ENCODE measurements at places on chromosomes 6 and 20. TPM values are rescaled to one million over a fixed set of nuclear protein-coding genes. Genes with fewer than 3 reads are reported as not detected.

COL11A2 gene
- 1.0 TPM for total RNA-seq

TRIM27 gene
- 54.6 TPM for total RNA-seq

GNAS-AS1 gene
- total RNA-seq: 1.3 TPM

AGER gene
- 23.5 TPM for total RNA-seq

WFDC12 gene
- total RNA-seq: not detected

ENPP4 gene
- 8.8 TPM for total RNA-seq

GRCh38 chr6:30557683-30557981, 537 bp downstream of the PRR3 start:
- H3K27me3 ChIP-seq: no peaks in the 10 kb centered on the region
- peak; percentile 77 for DNase-seq
- peak overlapping the region; percentile 98 for H3K27ac ChIP-seq

DNA sequence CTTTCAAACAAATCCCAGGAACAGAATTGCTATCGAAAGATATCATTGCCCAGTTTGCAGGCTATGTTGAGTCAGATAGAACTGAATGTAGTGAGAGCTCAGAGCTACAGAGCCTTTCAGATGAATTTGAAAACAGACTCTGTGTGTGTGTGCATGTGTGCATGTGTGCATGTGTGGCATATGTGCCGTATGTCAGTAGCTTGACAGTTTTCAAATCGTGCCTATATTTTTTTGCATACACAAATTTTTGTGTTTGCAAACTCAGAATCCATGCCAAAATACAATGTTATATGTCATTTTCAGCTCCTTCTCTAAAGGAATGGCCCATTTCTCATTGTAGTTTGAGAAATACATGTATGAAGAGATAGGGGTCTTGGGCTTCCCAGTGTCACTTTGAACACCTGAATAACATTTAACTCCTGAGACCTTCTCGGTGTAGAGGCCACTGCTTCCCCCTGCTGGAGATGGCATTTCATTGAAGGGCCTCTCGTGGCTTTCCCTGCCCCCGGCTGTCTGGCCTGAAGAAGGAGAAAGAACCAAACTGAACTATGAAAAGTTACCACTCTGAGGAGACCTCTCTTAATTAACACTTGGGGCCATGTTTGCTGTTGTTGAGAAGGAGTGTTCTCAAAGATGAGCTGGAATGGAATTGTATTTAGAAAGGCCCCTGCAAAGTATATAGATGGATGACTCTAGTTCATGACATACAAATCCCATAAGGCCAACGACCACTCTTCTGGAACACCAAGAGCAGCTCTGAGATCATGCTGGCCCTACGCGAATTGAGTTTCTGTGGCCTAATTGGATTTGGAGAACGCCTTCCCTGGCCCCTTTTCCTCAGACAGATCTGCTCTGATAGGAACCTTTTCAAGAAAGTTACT, 58.7 kb downstream of the VAPB start:
- peak; percentile 72 for DNase-seq
- H3K27me3 ChIP-seq: no peaks in the 10 kb centered on the region
- H3K27ac ChIP-seq: no peak overlapping the region

GRCh38 chr20:50481741-50482140, 28.4 kb upstream of the PTPN1 start:
- H3K4me1 ChIP-seq: peaks cover 38% of the 10 kb centered on the region
- H3K27me3 ChIP-seq: no peaks in the 10 kb centered on the region
- no peak for DNase-seq
- no peak overlapping the region for H3K4me3 ChIP-seq
- H3K27ac ChIP-seq: no peak overlapping the region

DNA sequence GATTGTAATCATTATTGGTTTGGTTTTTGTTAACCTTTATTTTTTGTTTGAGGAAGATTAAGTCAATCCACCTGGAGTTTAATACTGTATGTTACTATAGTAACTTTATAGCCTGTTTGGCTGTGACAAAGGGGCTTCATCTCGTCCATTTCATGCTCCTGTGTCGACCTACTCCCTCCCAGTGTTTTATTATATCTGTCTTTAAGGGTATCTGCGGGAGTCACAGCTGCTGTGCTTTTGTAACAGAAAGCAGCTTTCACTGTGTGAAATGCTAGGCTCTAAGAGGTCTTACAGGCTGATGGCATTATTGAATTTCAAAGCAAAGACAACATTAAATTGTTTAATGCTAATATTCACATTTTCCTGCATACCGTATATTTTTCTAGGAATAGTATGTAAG, 698.0 kb upstream of the POU3F2 start:
- H3K27me3 ChIP-seq: no peaks in the 10 kb centered on the region
- DNase-seq: no peak
- H3K27ac ChIP-seq: no peak overlapping the region
- no peaks in the 10 kb centered on the region for H3K4me1 ChIP-seq
- no peak overlapping the region for H3K4me3 ChIP-seq

GRCh38 chr6:111662072-111662793, 56.6 kb upstream of the TRAF3IP2 start:
- peaks cover 3% of the 10 kb centered on the region for H3K4me1 ChIP-seq
- no peak overlapping the region for H3K4me3 ChIP-seq
- H3K27me3 ChIP-seq: no peaks in the 10 kb centered on the region
- peak overlapping the region; percentile 38 for H3K27ac ChIP-seq
- peaks cover 40% of the 10 kb centered on the region for H3K36me3 ChIP-seq

- H3K4me1 ChIP-seq: no peaks in the 10 kb centered on the region
- H3K36me3 ChIP-seq: no peaks in the 10 kb centered on the region
- no peaks in the 10 kb centered on the region for H3K27me3 ChIP-seq
Observed at GRCh38 chr6:64590965-64591675, 955.5 kb downstream of the PHF3 start.

- H3K4me1 ChIP-seq: peaks cover 48% of the 10 kb centered on the region
- H3K27ac ChIP-seq: no peak overlapping the region
- no peak overlapping the region for H3K4me3 ChIP-seq
- no peak for DNase-seq
- no peaks in the 10 kb centered on the region for H3K27me3 ChIP-seq
- peaks cover 28% of the 10 kb centered on the region for H3K36me3 ChIP-seq
Observed at GRCh38 chr20:45343532-45344167, 4.6 kb downstream of the SDC4 start.

GRCh38 chr20:50330504-50331313, 140.1 kb downstream of the CEBPB start:
- DNase-seq: no peak
- H3K27ac ChIP-seq: no peak overlapping the region
- peaks cover 6% of the 10 kb centered on the region for H3K27me3 ChIP-seq
- peaks cover 2% of the 10 kb centered on the region for H3K4me1 ChIP-seq
- H3K36me3 ChIP-seq: no peaks in the 10 kb centered on the region

GRCh38 chr6:97771372-97771771, 488.4 kb upstream of the MMS22L start:
- H3K4me1 ChIP-seq: no peaks in the 10 kb centered on the region
- no peak overlapping the region for H3K4me3 ChIP-seq
- H3K36me3 ChIP-seq: no peaks in the 10 kb centered on the region
- H3K27me3 ChIP-seq: no peaks in the 10 kb centered on the region
- no peak for DNase-seq

- H3K27me3 ChIP-seq: no peaks in the 10 kb centered on the region
- H3K36me3 ChIP-seq: peaks cover 45% of the 10 kb centered on the region
- H3K4me1 ChIP-seq: peaks cover 67% of the 10 kb centered on the region
- no peak overlapping the region for H3K27ac ChIP-seq
- no peak overlapping the region for H3K4me3 ChIP-seq
Observed at GRCh38 chr6:12115492-12115891, 103.4 kb downstream of the HIVEP1 start.

DNA sequence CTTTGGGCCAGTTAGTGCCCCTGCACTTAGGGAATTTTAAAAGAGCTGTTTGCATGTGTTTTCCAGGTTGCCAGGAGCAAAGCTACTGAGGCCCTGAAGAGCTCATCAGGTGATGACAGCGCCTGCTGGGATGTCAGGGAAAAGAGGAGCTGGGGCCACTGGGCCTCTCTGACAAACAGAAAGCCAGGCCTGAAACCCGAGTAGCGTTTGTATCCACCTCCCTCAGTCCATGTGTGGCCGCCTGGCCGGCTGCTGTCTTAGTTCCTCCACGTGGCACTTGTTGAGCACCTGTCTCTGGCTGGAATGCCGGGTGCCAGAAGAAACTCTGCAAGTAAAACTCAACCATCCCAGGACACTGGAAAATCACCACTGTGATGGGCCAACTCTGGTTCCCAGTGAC, 601.2 kb downstream of the CDH26 start:
- no peak overlapping the region for H3K27ac ChIP-seq
- H3K27me3 ChIP-seq: peaks cover 8% of the 10 kb centered on the region
- H3K4me1 ChIP-seq: no peaks in the 10 kb centered on the region
- no peak overlapping the region for H3K4me3 ChIP-seq

DNA sequence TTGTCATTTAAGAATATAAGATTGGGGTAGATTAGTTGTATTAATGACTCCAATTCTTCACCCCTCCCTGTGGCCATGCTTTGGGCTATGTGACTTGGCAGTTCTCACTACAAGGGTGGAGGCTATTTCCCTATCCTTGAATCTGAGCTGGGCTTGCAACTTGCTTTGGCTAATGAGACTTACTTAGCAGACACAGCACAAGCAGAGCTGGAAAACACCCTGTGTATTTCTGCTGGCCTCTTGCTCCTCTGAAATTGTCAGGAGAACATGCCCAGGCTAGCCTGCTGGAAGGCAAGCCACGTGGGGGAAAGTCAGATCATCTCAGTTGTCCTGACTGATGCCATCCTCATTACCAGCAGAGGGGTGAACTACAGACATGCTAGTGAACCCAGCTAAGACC, 126.5 kb upstream of the HDGFL1 start:
- H3K36me3 ChIP-seq: no peaks in the 10 kb centered on the region
- no peak overlapping the region for H3K4me3 ChIP-seq
- no peak overlapping the region for H3K27ac ChIP-seq
- DNase-seq: no peak
- H3K4me1 ChIP-seq: no peaks in the 10 kb centered on the region

GRCh38 chr6:113184736-113185135, 672.4 kb upstream of the MARCKS start:
- H3K4me3 ChIP-seq: no peak overlapping the region
- no peaks in the 10 kb centered on the region for H3K27me3 ChIP-seq
- DNase-seq: no peak
- H3K27ac ChIP-seq: no peak overlapping the region
- H3K36me3 ChIP-seq: no peaks in the 10 kb centered on the region
- no peaks in the 10 kb centered on the region for H3K4me1 ChIP-seq

- peaks cover 33% of the 10 kb centered on the region for H3K4me1 ChIP-seq
- H3K27me3 ChIP-seq: peaks cover 6% of the 10 kb centered on the region
- no peak overlapping the region for H3K4me3 ChIP-seq
Observed at GRCh38 chr6:11770546-11771466, 7.8 kb downstream of the ADTRP start.

- DNase-seq: no peak
- no peaks in the 10 kb centered on the region for H3K36me3 ChIP-seq
- H3K27ac ChIP-seq: no peak overlapping the region
- H3K4me3 ChIP-seq: no peak overlapping the region
- peaks cover 11% of the 10 kb centered on the region for H3K4me1 ChIP-seq
- H3K27me3 ChIP-seq: no peaks in the 10 kb centered on the region
Observed at GRCh38 chr6:44784195-44784594, 396.7 kb downstream of the CDC5L start.

GRCh38 chr6:158053377-158054313, 72.0 kb downstream of the SYNJ2 start:
- peaks cover 16% of the 10 kb centered on the region for H3K36me3 ChIP-seq
- no peak for DNase-seq
- peaks cover 31% of the 10 kb centered on the region for H3K4me1 ChIP-seq
- no peaks in the 10 kb centered on the region for H3K27me3 ChIP-seq
- no peak overlapping the region for H3K4me3 ChIP-seq

- no peak for DNase-seq
- H3K27ac ChIP-seq: peak overlapping the region; percentile 86
- H3K4me3 ChIP-seq: peak overlapping the region; percentile 30
Observed at GRCh38 chr6:43383021-43383667, 13.7 kb upstream of the ZNF318 start.

- peaks cover 23% of the 10 kb centered on the region for H3K27me3 ChIP-seq
- peaks cover 10% of the 10 kb centered on the region for H3K4me1 ChIP-seq
Observed at GRCh38 chr20:51553897-51554486, 11.5 kb upstream of the NFATC2 start.

DNA sequence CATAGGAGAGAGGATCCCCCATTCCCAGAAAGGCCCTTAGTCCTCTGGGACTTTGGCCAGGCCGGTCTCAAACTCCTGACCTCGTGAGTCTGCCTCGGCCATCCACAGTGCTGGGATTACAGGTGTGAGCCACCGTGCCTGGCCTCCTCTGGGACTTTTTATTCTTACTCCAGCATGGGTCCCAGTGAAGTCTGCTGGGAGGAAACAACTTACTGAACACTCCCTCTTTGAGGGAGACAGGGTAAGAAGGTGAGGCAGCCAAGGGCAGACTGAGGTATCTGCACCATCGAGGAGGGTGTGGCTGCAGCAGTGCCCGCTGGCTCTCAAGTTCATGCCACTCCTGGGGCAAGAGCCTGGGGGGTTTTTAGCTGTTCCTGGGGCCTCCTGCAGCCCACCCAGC, 2.4 kb downstream of the BAK1 start:
- no peaks in the 10 kb centered on the region for H3K27me3 ChIP-seq
- peak overlapping the region; percentile 98 for H3K27ac ChIP-seq
- peak; percentile 23 for DNase-seq
- H3K36me3 ChIP-seq: peaks cover 46% of the 10 kb centered on the region
- H3K4me3 ChIP-seq: peak overlapping the region; percentile 96

GRCh38 chr20:41387444-41387851, 20.8 kb upstream of the EMILIN3 start:
- DNase-seq: no peak
- no peaks in the 10 kb centered on the region for H3K4me1 ChIP-seq
- H3K27me3 ChIP-seq: peaks cover 3% of the 10 kb centered on the region

GRCh38 chr6:118740372-118740771, 89.0 kb upstream of the CEP85L start:
- no peak for DNase-seq
- H3K4me3 ChIP-seq: no peak overlapping the region
- H3K4me1 ChIP-seq: peaks cover 18% of the 10 kb centered on the region
- no peaks in the 10 kb centered on the region for H3K36me3 ChIP-seq
- no peak overlapping the region for H3K27ac ChIP-seq
- H3K27me3 ChIP-seq: peaks cover 3% of the 10 kb centered on the region

Data from activated CD4-positive, alpha-beta memory T cell treated with anti-CD3 and anti-CD28 coated beads for 36 hours (primary cell).